ENCODE measurements at places on chromosomes 5 and 9.

- no peak for DNase-seq
These were observed 182.0 kb upstream of the WWC1 start for GRCh38 chr5:168109441-168109840.

DNA sequence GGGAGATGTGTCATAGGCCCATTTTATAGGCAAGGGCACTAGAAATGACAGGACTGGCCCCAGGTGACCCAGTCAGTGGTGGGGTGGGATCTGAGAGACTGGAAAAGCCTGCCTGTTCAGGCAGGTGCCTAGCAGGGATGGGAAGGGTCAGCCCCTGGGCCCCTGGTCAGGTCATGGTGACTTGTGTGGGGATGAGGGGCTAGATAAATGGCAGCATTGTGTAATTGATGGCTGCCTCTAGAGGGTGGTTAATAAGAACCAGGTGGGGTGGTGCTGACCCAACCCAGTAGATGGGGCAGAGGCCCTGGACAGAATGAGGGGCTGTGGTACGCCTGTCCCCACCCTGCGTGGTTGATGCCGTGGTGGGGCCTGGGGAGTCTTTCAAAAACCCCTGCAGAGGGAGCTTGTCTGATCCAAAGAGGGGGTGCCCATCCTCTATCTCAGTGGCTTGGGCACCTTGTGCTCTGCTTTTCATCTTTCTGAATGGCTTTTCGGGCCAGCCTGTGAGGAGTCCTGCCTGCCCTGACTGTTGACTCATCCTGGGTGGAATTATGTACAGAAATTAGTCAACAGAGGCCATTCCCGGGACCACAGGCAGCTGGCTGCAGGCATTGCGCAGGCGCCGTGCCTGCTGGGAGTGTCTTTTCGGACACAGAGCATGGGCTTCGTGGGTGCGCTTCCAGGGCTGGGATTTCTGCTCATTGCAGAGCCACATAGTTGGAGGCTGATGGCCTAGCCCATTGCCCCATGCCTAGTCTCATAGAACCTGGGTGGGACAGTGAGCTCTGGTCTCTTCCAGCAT, 93.6 kb upstream of the PITX1 start:
- no peak for DNase-seq

- DNase-seq: no peak
These were observed 83.0 kb downstream of the TRIO start for GRCh38 chr5:14226149-14226548.

GRCh38 chr5:67149951-67150523, 46.6 kb downstream of the CD180 start:
- no peak for DNase-seq

- no peak for DNase-seq
These were observed 82.6 kb downstream of the VCAN start for GRCh38 chr5:83554133-83554532.

- no peak for DNase-seq
These were observed 114.8 kb downstream of the TLE4 start for GRCh38 chr9:79686381-79687130.

GRCh38 chr5:77145666-77146065, 58.6 kb upstream of the ZBED3 start:
- DNase-seq: no peak

GRCh38 chr5:38648703-38649291, 92.4 kb upstream of the LIFR start:
- DNase-seq: no peak

DNA sequence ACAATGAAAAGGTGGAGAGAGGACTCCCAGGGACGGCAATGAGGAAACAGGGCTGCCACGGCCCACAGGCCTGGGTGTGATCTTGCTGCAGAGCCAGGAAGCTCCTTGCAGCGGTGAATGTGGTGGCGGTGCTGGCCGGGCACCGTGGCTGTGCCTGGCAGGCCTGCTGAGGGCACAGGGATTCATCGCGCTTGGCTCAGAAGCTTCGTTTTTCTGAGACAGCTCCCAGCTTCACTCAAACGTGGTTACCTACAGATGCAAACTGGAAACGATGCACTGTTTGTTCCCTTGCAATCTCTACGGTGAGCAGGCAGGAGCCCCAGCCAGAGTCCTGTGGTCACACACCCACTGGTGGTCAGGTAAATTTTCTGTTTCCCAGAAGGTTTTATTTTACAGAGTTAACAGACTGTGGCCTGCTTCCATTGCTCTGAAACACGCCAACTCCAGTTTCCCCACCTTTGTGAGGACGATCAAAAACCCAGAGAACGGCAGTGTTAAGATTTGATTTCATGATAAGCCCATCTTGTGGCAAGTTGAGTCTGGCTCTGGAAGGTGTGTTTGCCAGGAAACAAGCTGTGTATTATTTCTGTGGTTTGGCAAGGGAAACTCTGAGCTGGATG, 183.9 kb downstream of the AUH start:
- DNase-seq: peak; percentile 56

DNA sequence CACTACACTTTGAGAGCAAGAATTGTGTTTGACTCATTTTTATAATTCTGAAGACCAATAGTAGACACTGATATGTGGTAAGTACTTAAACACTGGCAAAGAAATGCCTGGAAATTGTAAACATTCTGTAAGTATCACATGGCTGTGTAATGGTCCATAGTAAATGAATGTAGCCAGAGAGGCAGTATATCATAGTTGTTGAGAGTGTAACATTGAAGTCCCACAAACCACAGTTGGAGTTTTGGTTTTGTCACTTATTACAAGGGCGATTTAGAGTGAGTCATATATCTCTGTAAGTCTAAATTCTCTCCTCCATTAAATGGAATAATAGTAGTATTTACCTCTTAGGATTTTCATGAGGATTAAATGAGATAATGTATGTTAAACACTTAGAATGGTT, 181.1 kb upstream of the MEF2C start:
- DNase-seq: peak; percentile 48

DNA sequence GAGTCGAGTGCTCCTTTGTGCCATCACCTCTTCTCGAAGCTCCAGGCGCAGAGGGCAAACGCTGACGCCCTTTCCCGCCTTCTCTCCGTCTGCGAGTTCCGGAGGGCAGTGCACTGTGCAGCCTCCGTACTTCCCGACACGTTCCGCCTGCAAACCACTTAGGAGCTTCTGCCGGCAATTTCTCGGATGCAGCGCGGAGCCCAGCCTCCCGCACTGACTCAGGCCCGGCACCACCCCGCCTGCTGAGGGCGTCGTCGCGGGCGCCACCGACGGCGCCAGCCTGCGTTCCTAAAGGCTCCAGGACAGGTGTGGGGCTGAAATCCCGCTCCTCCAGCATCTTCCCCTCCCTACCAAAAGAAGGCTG, 9.3 kb upstream of the TRIM36 start:
- no peak for DNase-seq

- no peak for DNase-seq
These were observed 344.9 kb upstream of the PAPPA start for GRCh38 chr9:115808695-115809094.

DNA sequence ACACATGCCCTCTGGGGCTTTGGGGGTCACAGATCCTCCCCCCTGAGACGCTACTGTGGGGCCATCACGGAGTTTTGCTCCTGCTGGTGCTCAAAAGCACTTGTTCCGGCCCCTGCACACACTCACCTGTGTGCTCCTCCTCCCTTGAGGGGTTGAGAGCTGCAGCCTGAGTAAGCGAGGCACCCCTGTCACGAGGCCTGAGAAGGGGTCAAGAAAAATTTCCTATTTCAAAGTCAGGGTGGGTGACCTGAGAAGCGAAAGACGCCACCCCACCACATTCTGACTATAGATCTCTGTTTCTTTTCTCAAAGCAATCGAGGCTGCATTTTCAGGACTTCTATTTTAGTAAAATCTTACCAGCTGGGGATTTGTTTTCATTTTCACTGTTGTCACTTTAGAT, 138.5 kb downstream of the DCP2 start:
- no peak for DNase-seq

- peak; percentile 70 for DNase-seq
These were observed 125.3 kb upstream of the ABCA1 start for GRCh38 chr9:105053209-105053652.

- DNase-seq: no peak
These were observed 46.8 kb downstream of the DBH start for GRCh38 chr9:133682818-133683585.

GRCh38 chr5:355958-356357, 34.4 kb downstream of the AHRR start:
- no peak for DNase-seq

DNA sequence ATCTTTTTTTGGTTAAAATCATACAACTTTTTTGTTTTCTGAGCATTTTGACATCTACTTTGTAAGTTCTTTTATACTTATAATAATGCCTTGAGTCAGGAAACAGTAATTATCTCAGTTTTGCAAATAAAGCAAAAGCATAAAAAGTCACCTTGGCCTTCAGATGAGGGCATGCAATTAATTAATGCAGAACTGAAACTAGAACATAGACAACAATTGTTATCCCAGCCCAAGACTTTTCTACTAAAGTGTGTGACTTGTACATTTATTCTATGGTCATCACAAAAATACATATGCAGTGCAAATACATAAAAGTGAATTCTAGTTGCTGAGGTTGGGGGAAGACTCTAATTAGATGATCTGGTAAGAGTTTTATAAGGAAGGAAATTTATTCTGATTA, 179.9 kb downstream of the ST8SIA4 start:
- DNase-seq: no peak

DNA sequence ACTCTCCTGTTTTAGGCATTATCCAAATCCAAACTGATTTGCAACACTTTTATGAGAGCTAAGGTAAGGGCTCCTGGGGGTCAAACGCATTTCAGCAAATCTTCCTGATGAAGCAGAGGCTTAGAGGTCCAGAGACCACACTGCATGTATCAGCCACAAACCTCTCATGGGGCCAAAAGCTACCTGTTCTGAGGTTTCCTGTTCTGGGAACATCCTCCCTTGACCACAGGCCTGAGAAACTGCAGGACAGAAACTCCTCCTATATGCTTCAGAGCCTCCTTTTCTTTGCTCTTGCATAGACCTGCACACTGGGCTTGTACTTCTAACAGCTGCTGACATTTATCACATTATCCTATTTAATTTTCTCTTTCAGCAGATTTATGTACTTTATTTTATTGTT, 92.6 kb downstream of the OR2K2 start:
- DNase-seq: no peak

DNA sequence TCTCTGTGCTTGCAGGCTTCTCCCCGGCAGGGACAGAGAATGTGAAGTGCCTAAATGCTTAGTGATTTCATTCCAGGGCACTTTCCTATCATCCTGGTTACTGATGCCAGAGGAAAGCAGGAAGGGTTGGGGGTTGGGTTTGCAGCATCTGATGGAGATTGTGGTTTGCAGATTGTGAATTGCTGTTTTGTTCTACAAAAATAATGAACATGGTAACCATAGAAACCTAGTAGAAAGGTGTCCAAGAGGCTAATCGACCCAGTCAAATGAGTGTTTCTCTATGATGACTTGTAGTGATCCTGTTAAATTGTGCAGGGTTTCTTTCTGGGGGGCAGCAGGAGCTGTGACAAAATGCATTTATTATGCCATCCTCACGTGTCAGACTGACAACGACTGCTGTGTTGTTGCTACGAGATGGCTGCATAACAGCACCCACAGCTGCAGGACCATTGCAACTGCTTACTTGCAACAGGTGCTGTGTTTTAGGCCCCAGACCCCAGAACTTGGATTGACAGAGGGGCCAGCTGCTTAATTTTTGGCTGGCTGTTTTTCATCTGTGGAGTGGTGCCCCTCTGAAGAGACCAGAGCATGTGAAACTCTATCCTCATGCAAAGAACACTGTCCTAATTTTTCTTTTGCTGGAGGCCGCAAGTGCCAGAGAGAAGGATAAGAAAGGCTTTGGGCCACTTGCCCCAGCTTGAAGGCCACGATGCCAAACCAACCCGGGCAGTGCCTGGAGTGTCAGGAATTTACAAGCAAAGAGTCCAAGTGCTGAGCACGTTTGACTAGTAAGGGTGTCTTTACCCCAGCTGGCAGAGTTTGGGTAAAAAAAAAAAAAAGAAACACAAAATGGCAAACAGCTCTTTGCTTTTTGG, 397.8 kb downstream of the GADD45G start:
- no peak for DNase-seq

- no peak for DNase-seq
These were observed 79.0 kb downstream of the GTF3C4 start for GRCh38 chr9:132749306-132749705.

GRCh38 chr5:71705421-71705820, 13.7 kb upstream of the CARTPT start:
- no peak for DNase-seq

DNA sequence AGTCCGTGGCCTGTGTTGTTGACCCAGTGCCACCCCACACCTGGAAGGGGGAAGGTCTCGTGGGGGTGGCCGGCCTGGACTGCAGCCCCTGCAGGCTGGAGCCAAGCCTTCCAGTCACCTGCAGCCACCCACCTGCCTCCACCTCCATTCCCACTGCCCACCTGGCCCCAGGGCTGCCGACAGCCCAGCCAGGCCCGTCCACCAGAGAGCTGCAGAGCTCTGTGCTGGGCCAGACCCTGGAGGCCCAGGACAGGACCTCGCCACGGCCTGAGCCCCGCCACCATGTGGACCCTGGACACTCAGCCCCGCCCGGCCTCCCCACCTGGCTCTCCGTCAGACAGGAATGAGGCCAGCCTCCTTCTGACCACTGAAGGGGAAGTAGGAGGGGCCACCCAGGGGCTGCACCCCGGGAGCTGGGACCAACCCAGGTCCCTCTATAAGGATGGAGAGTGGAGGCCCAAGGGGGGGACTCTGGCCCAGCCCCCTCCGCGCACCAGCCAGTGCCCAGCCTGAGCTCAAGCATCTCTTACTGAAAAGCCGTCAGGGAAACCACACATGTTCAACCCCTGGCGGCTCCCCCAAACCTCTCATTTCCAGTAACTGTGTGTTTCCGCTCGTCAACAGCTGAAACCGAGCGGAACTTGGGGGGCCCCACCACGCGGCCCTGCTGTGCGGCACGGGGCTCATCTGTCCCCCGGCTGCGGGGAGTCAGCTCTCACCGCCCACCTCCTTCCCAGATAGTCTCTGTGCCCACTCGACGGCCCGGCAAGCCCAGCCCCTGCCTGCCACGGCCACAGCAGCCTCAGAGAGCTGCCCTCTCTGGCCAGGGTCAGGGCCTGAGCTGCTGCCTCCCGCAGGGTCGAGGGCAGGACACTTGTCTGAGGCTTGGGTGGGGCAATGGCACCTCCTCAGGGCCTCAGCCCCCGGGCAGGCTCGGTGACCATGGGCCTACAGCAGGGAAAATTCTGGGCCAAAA, 12.8 kb downstream of the NOTCH1 start:
- peak; percentile 75 for DNase-seq

DNA sequence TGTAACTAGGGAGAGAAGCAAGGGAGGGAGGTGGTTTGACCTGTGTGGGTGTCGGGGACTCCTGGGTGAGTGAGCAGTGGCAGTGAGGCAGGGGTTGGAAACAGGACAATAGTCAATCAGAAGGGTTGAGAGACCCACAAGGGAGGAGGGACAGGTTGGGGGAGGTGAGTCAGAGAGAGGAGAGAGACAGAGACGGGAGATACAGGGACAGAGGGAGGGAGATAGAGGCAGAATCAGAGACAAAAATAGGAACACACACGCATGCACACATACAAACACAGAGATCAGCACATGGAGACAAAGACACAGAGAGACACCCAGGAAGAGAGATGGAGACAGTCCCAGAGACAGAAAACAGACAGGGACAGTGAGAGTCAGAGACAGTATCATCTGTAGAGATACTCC, 39.3 kb upstream of the PTGS1 start:
- DNase-seq: no peak
